Muscle of back (tissue), 13 donors: ENCODE measurements at places on chromosomes 16 and 17.

DNA sequence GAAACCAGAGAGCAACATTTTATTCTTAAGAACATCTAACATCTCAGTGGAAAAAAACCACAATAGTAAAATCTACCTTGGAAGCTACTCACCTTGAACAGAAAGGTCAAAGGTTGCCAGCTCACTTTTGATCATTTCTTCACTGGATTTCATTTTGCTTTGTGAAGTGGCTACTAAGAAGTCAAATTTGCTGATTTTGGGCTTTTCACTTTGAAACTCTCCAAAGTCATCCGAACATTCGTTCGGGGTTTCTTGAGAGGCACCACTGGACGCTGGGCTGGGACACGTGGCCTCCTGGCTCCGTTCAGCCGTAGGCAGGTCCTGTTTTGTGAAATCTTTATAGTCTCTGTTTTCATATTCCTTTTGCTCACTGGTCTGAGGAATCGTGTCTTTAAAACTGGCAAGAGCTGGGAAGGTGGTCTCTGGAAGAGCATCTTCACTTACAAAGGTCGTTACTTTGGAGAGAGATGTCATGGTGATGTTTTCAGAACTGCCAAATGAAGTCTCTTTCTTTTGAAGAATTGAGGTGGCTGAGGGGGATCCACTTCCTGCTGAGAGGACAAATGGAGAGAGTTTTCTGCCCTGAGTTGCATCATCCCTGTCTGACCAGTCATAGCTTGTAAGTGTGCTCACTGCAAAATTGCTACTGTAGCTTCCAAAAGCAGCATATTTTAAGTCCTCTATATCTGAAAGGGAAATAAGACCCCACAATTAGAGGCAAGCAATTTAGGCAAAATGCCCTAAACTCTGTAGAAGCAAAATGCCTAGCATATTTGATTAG is 52.4 kb downstream of the DUSP14 start:
- DNase-seq = no peak

- no peak for DNase-seq
Measured at GRCh38 chr17:791829-792228, 9.7 kb downstream of the MRM3 start.

GRCh38 chr17:45311760-45312476 is 4.9 kb downstream of the MAP3K14 start:
- DNase-seq = peak; percentile 30

DNA sequence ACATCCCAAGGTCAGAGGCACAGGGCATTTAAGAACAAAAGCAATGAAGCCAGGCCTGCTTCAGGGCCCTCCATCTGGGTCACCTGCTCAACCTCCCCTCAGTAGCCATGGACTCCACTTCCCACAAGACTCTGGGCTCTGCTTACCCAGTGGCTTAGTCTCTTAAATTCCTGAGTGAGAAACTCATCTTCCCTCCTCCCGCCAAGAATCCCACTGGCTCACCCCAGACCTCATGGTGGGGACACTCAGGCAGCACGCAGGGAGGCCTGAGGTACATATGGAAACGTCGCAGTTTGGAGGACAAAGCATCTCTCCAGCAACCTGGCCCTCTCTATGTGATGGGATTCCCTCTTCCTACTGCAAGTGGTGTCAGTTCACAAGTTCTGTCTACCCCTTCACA is 326.7 kb upstream of the CDH5 start:
- DNase-seq = no peak

DNA sequence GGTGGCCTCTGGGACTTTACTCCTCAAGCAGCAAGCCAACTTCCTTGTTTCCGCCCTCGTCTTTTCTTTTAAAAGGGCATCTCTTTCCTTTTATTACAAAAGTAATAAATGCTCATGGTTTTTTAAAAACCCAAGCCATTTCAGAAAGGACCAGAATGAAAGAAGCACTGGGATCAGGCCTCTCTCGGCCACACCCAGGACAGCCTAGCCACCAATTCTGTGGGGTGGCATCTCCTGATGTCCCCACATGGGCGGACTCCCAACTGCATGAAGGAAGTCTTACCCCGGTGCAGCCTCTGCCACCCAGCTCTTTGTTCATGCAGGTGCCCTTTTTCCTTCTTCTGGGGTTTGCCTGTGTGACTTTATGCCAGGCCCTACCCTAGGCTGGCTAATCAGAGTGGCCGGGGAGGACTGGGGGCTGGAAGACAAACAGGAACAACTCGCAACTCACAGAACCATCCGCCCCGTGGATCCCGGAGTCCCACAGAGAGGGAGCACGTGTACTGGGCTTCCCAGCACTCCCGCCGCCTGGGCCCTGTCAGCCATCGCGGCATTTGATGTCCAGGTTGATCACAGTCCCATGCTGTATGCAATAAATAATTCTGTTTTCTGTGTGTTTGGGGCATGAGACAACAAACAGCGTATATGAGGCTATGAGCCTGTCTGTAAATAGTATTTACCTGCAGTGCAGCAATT is 2.6 kb upstream of the RASD1 start:
- DNase-seq = no peak

- peak; percentile 17 for DNase-seq
Measured at GRCh38 chr17:66076546-66077190, 115.3 kb downstream of the CEP112 start.

GRCh38 chr16:1526608-1527555 is 6.6 kb upstream of the TMEM204 start:
- DNase-seq = no peak

DNA sequence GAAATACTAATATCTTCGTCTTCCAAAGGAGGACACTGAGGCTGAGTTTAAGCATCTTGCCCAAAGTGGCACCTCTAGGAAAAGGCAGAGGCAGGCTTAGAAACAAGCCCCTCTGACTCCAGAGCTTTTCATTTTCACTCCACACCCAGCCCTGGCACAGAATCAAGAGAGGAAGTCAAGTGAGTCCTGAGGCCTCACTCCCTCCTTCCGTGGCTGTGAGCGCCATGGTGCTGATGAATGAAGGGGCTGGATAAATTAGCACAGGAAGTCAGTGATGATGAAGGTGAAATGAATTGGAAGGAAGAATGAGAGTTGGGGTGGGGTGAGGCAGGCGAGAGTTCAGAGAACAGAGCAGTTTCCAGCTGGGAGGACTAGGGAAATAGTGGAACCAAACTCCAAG is 179.3 kb downstream of the TMEM132E start:
- no peak for DNase-seq

- no peak for DNase-seq
Measured at GRCh38 chr17:81312624-81313325, 17.7 kb upstream of the SLC38A10 start.

- DNase-seq = no peak
Measured at GRCh38 chr16:8826278-8826879, 28.7 kb downstream of the PMM2 start.

- DNase-seq = no peak
Measured at GRCh38 chr16:86580791-86581170, 2.4 kb downstream of the FOXL1 start.

DNA sequence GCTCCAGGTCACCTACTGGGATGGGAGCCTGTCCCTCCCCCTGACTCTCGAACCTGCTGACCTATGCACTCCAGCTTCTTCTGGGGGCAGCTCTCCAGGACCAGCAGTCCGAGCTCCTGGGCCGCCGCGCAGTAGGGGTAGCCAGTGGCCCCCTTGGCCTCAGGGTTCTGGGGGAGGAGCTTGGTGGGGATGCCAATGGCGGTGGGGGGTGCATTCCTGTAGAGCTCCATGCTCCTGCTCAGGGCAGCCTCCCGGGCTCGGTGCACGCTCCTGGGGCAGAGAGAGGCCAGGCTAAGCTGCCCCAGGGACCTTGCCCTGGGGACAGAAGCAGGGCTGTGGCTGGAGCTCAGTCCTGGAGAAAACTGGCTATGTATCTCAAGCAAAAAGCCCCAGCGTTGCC is 7.7 kb upstream of the SPATA2L start:
- DNase-seq = no peak
